ENCODE measurements at places on chromosomes 3 and 15.

DNA sequence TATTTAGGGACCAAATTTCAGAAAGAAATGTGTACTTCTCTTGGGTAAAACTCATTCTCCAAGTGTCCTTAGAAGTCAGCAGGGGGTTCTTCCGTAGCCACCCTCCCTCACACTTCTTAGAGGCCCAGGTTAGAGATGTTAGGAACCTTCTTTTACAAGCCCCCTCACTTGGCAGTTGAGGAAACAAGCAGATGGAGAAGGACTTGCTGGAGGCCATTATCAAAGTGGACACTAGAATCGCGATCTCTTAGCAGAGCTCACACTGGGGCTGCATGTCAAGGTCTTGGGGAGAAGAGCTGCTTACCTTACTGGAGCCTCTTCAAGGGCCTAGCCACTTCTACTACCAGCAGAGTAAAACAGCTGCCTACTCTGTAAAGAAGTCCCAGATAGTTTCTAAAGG, 69.4 kb upstream of the POLG start:
- DNase-seq: no peak

GRCh38 chr15:23566071-23566554, 639 bp downstream of the MKRN3 start:
- peak; percentile 55 for DNase-seq

DNA sequence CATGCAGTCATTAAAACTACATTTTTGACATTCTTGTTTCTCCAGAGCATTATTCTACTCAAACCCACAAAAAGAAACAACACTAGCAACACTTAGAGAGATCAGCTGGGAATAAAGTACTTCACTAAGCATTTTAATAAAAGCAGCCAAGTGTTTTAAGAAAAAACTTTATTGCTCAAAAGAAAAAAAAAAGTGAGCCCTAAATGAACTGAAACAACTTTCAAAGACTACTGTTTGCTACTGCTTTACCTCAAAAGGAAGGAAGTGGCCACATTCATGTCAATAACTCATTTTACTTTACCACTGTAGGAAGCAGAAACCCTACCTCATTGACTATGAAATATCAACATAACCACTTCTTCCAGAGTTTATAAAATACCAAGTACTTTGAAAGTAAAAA, 91.3 kb downstream of the UACA start:
- no peak for DNase-seq

DNA sequence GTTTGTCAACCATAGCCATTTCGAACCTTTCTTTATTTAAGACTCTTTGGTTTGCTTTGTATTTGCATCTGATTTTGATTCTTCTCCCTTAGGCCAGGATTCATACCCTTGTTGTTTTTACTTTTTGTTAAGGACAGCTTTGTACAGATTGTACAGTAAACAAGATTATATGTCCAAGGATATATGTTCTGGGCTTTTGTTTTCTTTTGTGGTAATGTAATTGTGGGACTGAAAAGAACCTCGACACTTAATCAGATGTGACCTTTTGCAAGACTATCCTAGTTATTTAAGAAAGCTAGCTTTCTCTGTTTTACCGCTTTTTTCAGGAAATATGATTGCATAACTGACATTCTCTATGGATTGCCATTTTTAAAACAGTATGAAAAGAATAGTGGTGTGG, 67.0 kb upstream of the SAMMSON start:
- DNase-seq: no peak

DNA sequence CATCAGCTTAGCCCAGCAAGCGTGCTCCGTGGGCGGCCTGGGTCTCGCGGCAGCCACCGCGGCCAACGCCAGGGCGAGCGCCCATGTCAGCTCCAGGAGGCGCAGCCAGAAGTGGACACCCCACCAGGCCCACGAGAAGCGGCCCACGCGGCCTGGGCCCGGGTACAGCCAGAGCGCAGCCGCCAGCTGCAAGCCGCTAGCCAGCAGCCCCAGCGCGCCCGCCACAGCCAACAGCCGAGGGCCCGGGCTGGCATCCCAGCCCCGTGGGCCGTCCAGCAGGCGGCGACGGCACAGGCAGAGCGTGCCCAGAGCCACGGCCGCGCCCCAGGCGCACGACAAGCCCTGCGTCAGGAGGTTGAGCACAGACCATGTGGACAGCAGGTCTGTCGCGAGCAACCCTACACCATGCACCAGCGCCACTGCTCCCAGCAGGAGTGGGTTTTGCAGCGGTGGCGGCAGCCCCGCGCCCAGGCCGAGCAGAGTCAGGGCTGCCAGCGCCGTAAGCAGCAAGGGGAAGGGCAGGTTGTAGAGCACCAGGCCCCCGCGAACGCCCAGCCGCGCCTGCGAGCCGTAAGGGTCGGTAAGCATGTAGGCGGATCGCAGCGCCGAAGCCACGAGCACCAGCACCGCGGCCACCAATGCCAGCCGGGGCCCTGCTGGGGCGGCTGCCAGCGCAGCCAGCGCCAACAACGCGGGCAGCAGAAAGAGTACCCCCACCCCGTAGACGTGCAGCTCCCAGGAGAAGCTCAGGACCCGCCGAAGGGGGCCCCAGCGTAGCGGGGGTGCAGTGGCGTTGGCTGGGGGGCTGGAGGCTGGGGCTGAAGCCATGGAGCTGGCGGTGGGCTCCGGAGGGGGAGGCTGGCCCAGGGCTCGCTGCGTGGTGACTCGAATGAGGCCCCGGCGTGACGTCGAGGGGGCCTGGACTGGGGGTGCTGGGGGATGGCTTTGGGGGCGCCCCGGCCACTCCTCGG, 4.9 kb downstream of the PRRT3 start:
- peak; percentile 65 for DNase-seq

DNA sequence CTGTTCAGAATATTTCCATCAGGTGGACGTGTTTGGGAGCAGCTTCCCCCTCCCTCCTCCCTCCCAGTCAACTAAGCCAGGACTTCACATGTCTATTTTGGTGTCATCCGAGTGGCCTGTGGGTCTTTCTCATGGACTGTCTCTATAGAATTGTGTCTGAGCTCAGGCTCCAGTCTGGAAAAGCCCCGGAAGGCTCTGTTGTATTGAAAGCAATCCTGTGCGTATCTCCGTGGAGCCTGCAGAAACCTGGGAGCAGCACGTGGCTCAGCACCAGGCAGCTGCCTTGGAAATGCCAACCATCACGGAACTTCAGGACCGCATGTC, 25.2 kb downstream of the COLQ start:
- no peak for DNase-seq

DNA sequence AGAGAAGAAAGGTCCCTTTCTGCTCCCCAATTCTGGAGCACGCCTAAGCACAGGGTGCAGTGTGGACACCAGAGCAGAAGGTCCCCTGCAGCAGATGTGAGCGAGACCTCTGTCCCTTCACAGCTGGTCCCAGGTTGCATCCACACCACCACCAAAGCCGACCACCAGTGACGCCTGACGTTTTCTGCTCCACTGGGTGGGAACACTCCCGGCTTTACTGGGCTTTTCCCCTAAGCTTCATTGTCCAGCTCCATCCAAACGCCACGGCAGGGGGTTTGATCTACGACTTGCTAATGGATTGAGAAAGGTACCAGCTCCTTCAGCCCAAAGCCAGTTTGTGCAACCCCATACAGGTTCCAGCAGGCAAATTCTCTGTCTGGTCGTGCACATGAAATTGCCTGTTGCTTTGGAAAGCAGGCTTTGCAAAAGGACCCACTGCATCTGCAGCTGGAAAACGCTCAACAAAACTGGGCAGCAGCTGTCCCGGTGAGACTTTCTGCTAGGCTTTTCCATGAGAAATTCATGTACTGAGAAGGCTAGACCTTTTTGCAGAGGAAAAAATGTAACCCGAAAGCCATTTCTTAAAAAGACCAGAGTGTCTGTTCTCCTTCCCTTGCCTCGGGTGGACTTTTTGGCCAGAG, 31.1 kb downstream of the ADAMTS17 start:
- DNase-seq: no peak

DNA sequence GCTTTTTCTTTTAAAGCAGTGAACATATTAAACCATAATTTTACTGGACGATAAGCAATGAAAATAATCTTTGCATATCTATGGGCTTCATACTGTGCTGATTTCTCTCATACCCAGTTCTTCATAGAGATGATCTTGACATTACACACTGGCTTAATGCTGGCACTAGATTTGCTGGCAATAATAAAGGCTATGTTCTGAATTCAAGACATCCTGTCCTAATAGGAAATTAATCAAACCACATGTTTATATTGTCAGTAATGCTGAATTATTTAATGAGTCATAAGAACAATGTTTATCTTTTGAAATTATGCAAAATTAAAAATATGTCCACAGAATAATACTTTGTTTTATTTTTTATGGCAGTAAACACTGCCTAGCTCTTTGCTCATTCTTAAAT, 643.2 kb downstream of the OTOL1 start:
- DNase-seq: no peak

DNA sequence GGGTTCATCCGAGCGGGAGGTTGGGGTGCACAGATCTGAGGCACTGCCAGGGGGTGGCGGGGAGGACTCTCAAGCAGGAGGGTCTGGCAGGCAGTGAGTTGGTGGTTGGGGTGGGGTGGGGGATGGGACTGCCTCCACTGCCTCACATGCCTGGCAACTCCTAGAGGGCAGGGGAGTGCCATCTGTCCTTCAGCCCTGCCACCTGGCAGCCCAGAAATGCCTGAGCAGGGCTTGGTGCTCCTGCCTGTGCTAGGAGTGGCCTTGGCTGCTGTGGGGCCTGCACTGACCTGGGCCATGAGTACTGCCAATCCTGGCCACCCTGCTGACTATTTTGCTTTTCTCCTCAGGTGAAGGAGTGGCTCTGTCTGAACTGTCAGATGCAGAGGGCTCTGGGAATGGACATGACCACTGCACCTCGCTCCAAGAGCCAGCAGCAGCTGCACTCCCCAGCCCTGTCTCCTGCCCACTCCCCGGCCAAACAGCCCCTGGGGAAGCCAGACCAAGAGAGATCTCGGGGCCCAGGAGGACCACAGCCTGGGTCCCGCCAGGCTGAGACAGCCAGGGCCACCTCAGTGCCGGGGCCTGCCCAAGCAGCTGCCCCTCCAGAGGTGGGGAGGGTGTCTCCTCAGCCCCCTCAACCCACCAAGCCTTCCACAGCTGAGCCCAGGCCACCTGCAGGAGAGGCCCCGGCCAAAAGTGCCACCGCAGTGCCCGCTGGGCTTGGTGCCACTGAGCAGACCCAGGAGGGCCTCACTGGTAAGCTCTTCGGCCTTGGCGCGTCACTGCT, 32.0 kb upstream of the APEH start:
- no peak for DNase-seq

DNA sequence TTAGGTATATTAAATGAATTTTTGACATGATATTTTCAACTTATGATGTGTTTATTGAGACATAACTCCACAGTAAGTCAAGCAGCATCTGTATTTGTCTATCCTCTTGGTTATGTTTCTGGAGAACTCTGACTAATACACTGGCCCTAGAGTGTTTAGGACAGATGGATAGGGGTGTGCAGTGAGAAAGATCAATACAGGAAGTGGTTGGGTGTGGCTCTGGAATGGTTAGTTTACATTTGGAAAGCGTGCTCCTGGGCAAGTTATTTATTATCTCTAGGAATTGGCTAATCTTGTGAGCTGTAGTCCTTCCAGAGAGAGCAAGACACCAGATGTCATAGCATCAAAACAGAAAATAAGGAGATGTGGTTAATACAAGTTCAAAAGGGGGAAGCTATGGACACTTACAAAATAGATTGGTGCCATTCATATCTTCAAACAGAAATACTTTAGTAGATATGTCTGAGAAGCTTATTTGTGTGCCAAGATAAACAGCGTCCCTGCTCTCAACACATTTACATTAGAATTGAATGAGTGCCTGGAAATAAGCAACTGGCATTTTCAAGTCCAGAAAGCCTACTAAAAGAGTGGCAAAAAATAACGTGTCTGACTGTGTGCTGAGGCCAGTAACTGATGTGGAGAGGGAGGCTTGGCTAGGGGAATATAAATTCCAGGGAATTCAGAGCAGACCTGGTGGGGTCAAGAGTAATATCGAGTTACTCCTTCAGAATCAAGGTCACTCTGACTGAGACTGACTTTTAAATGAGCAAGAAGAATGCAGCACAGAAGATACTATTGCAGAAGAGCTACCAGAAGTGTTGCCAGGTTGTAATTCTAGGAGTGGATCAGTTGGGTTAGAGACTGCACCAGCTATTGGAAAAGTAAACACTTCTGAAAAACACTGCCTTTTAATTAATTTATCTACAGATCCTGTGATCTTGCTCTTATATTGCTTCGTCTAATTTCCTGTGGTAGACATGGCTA, 33.4 kb upstream of the PLAAT1 start:
- DNase-seq: no peak

DNA sequence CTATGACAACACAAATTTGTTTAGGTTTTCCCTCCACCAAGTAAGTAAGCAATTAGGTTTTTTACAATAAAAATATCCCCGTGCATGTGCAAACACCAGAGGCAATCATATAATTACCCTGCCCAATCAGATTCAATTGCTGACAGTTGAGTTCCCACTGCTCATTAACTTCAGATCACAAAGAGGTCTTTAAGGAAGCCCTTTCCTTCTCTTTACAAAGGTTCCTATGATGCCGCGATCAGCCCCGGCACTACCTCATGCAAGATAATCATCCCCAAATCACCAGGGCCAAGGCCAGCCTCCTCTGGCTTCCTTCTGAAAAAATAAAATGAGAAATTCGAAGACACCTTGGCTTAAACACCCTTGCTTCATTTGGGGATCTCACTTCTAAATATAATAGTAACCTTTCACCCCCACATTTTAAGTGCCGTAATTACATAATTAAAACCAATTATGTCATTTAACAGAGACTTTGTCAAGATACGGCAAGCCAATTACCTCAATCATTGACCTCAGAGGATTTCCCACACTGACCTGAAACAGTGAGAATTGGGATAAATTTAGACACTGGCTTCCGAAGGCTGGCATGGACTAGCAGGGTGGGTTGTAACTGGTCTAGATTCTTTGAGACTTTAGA, 121.3 kb upstream of the WNT5A start:
- DNase-seq: no peak

DNA sequence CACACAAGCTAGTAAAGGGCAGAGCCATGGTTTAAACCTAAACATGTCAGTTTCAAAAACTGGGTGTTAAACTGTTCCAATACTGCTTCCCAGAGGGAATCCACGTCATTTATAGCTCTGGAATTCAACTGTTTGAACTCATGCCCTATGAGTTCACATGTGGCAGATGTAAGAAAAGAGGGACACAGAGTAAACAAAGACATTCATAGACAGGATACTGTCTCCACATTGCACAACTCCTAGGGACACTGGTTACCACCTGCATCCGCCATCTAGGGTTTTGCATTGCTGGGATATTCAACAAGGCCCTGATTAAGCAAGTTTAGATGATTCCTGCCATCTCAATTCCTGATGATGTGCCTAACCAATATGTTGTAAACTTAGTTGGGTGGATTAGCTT, 134.1 kb upstream of the COL8A1 start:
- DNase-seq: no peak

DNA sequence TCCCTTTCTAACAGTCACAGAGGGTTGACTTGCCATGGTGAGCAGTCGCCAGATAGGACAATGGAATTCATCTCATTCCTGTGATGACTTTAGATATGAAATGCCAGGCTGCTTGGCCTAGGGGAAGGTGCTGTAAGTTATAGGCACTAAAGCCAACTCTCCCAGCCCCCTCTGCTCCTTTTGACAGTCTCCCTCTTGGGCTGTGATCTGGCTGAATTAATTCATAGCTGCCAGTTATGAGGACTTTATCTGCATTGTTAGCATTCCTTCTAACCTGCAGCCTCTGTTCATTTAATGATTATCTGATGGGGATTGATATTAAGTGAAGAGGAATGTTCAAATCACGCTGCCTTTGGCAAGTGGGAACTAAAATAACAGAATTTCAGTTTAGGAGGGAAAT, 427.1 kb upstream of the RASGRP1 start:
- DNase-seq: no peak

- no peak for DNase-seq
Measured at GRCh38 chr15:62231856-62232255, 66.8 kb upstream of the C2CD4B start.

Measured in Ammon's horn (tissue), 1 donor.